GM23248 (cell line): ENCODE measurements at places on chromosomes 3 and 15. TPM values are rescaled to one million over a fixed set of nuclear protein-coding genes. Genes with fewer than 3 reads are reported as not detected.

GRCh38 chr3:31861826-31862225 is 119.2 kb downstream of the OSBPL10 start:
- H3K4me3 ChIP-seq: no peak overlapping the region
- no peaks in the 10 kb centered on the region for H3K36me3 ChIP-seq
- DNase-seq: no peak
- H3K27me3 ChIP-seq: no peaks in the 10 kb centered on the region
- H3K27ac ChIP-seq: no peak overlapping the region

DNA sequence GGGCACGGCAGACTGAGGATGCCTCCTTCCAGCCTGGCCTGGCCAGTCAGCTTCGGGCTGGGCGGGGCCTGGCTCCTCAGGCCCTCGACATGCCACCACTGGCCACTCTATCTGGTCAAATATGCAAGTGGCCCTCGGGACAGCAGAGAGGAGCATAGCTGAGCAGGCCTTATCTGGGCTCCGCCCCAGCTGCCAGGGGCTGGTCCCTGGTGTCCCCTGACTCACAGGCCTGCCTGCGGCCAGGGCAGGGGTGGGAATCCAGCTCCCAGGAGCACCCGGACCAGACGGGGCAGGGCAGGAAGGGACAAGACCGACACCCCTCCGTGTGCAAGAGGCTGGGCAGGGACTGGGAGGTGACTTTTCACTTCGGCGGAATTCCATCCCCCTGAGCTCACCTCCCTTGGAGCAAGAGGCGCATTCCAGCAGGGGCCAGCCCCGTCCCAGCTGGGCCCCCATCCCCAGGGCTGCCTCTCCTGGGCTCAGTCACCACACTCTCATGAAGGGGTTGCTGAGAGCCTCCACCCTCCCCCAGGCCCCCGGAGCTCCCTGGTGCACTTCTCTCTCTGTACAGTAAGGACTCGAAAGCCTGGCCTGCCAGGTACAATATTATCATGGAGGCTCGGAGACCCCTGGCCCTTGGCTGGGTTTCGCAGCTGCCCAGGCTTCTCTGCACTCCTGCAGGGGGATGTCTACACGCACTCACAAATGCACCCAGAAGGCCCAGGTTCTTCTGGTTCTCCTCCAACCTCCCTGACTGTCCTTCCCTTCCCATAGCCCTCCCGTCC is 29.5 kb downstream of the WNT7A start:
- peak; percentile 26 for DNase-seq
- H3K27ac ChIP-seq: no peak overlapping the region
- H3K36me3 ChIP-seq: no peaks in the 10 kb centered on the region
- H3K27me3 ChIP-seq: 0 out of 2 replicates have a peak, but pooled peaks cover 5% of the 10 kb centered on the region

DNA sequence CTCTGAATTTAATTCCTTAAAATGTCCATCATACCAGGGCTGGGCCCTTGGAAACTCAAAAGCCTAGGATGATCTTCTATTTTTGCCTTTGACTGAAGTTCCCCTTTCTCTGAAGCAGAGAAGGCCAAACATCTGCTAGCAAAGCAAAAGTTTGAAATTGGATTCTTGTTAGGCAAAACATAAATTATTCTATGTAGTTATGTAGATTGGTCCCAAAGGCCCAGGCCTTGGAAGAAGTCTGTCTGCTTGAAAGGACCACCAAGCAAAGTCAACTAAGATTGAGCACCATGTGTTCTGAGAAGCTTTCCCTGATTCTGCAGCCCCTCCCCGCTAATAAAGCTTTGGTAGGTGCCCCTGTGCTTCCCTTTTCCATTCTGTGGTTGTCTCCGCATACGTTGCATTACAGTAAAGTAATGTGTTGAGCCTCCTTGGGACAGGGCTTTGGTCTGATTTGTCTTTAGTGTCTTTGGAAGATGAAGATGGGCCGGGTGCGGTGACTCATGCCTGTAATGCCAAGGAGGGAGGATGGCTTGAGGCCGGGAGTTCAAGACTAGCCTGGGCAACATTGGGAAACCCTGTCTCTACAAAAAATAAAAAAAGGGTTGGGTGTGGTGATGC is 56.4 kb downstream of the RPL39L start:
- H3K27me3 ChIP-seq: no peaks in the 10 kb centered on the region
- H3K27ac ChIP-seq: no peak overlapping the region
- H3K36me3 ChIP-seq: no peaks in the 10 kb centered on the region

GRCh38 chr15:65646486-65646885 is 24.7 kb downstream of the SLC24A1 start:
- H3K4me1 ChIP-seq: peaks cover 5% of the 10 kb centered on the region
- H3K27ac ChIP-seq: no peak overlapping the region
- no peaks in the 10 kb centered on the region for H3K27me3 ChIP-seq
- H3K36me3 ChIP-seq: no peaks in the 10 kb centered on the region
- H3K4me3 ChIP-seq: no peak overlapping the region

DNA sequence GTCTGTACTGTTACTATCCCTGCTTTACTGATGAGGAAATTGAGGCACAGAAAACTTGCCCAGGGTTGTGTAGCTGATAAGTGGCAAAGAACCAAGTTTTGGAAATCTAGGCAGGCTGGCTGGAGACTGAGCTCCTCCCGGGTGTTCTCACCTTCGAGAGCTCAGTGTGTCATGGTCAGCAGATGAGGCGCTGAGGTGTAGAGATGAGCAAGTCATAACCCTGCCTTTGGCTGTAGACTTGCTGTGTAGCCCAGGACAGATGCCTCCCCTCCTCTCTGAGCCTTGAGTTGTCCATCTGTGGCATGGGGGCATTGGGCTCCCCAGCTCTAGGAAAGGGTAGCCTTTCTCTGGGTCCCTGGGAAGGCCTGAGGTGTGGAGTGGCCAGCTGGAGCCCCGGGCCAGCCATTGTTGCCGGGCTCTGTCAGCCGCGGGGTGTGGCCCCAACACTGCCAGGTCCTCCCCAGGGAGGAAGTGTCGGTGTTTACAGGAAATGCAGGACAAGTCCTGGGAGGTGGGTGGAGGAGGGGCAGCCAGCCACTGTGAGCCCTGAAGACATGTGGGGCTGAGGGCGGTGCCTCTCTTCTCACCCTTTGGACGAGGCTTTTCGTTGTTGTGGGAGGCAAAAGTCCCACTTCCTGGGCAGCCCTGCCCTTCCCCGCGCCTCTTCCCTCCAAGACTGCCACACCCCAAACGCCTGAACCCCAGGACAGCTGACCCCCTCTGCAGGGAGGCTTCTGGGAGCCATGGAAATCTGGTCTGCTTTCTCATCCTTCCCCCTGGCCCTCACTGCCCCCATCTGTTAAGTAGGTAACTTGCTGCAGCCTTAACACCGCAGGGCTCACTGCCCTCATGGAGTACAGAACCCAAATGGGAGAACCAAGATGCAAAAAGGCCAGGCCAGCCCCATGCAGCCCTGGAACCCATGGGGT is 29.1 kb downstream of the FGD5 start:
- no peak for DNase-seq
- H3K27me3 ChIP-seq: peaks cover 60% of the 10 kb centered on the region
- H3K36me3 ChIP-seq: no peaks in the 10 kb centered on the region
- no peaks in the 10 kb centered on the region for H3K4me1 ChIP-seq

DNA sequence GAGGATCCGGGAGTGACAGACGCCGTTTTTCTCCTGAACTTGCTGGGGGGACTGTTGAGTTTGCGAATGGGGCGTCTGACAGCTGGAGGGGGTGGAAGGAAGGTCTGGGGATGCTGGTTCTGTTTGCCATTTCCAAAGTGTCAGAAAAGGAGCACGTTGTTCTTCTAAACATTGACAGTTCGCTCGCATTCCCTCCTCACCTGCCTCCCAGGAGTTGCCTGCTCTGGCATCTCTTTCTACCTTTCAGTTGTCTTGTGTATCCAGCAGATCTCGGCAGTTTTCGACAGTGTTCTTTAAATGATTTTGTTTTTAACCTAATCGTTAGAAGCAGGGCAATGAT is 829 bp downstream of the SELENOT start:
- DNase-seq: no peak
- H3K36me3 ChIP-seq: no peaks in the 10 kb centered on the region
- peaks cover 30% of the 10 kb centered on the region for H3K4me1 ChIP-seq
- peak overlapping the region; percentile 92 for H3K27ac ChIP-seq
- no peaks in the 10 kb centered on the region for H3K27me3 ChIP-seq
- peak overlapping the region; percentile 93 for H3K4me3 ChIP-seq

The TYRO3 gene
- 5.2 and 7.5 TPM in 2 replicates for total RNA-seq
